ENCODE measurements at places on chromosomes 13 and 19.

GRCh38 chr13:24985896-24986295 is 110.0 kb upstream of the PABPC3 start:
- DNase-seq, result no peak

- no peak for DNase-seq
Observed at GRCh38 chr13:104967836-104968630, 1567.4 kb downstream of the EFNB2 start.

- DNase-seq, result no peak
Observed at GRCh38 chr19:3554254-3555083, 2.9 kb downstream of the MFSD12 start.

DNA sequence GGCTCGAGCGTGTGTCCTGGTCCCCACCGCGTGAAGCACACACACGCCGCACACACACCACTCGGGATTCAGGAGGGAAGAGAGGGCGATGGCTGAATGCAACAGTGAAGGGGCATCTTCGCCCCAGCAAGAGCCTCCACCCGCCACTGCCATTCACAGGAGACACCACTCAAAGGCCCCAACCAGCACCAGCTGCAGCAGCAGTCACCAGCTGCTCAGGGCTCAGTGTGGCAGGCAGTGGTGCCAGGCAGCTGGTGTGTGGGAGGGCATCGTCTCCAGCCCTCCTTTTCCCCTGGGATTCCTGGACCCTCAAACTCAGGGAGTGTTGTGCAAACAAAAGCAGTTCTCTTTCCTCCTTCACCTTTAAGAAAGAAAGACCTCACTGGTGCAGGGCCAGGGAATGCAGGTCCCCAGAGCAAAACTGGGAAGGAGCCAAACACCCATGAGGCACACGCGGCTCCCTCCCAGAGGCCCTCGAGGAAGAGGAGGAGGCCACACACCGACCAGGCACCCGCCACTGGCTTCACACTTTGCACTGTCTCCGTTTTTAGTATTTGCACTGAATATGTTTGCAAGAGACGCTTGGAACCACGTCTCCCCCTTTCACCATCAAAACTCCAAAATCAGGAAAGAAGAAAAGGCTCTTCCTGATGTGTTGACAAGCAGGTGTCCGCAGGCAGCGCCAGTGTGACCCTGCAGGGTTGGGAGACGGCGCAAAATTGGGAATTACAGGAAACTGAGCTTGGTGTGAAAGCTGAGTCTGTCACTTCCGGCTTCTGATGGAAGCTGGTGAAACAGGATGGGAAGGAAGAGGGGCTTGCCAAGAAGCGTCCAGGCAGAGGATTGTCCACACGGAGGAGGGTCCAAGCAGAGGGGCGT is 26.4 kb upstream of the F7 start:
- DNase-seq, result no peak
